ENCODE measurements at places on chromosomes 2 and 18.

DNA sequence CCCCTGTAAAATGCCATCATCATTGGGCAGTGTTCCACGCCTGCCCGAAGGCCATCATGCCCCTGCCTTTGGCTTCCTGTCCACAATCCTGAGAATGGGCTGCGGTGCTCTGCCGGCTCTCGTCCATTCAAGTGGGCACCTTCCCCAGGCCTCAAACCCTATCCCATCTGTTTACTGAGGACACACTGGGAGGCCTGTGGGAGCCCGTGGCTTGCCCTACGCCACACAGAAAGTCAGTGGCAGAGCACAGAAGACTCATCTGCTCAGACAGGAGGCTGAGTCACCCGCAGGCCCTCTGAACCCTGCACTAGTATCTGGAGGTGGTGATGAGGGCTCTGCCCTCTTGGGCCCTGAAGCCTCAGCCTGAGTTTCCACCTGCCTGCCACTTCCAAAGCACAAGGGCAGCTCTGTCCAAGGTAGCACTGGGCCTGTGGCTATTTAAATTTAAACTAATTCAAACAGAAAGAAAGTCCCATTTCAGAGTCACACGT is 19.1 kb upstream of the ANKRD53 start:
- DNase-seq: no peak

- DNase-seq: peak; percentile 71
Measured at GRCh38 chr2:43184339-43184895, 42.0 kb downstream of the ZFP36L2 start.

GRCh38 chr2:189504238-189504637 is 63.0 kb downstream of the WDR75 start:
- DNase-seq: no peak

DNA sequence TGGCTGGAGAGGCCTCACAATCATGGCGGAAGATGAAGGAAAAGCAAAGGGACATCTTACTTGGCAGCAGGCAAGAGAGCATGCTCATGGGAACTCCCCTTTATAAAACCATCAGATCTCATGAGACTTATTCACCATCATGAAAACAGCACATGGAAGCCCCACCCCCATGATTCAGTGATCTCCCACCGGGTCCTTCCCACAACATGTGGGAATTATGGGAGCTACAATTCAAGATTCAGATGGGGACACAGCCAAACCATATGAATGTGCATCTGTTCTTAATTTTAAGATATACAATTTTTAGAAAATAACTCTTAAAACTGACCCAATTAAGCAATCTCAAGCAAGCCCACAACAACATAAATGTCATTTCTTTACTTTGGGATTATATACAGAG is 12.6 kb downstream of the C18orf63 start:
- DNase-seq: peak; percentile 79

DNA sequence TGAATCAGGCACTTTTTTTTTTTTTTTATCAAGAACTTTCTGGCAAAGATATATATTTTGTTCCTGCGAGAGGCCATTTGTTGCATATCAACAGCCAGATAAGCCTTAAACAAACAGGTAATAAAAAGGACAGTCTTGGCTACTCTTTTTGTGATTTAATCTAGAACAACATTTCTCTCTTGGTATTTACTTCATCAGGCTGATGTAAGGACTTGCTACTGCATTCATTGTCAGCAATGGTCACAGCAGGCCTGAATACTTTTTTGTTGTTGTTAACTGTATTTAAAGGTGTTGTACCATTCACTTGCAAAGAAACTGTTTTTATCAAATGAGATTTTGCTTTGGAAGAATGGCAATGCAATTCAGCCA is 683.8 kb downstream of the IRS1 start:
- peak; percentile 30 for DNase-seq

- no peak for DNase-seq
Measured at GRCh38 chr2:173258701-173259100, 96.0 kb upstream of the CDCA7 start.

- DNase-seq: no peak
Measured at GRCh38 chr2:883260-883802, 67.3 kb upstream of the SNTG2 start.

DNA sequence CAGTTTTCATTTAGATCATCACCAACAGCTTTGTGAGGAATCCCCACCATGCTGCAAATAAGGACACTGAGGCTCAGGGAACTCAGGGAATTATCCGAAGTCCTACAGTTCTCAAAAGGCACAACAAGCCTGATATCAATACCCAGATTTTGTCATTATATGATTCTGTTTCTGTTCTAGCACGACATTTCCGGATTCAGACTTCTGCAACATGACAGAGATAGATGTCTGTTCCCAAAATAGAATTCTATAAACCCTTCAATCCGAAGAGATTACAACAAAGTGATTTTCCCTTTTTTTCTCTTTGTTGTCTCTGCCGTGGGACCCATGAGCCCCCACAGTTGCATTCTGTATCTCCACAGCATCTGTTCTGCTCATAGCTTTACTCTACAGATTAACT is 72.0 kb downstream of the DOCK10 start:
- no peak for DNase-seq

GRCh38 chr2:223598994-223599639 is 3.0 kb downstream of the SCG2 start:
- peak; percentile 90 for DNase-seq

DNA sequence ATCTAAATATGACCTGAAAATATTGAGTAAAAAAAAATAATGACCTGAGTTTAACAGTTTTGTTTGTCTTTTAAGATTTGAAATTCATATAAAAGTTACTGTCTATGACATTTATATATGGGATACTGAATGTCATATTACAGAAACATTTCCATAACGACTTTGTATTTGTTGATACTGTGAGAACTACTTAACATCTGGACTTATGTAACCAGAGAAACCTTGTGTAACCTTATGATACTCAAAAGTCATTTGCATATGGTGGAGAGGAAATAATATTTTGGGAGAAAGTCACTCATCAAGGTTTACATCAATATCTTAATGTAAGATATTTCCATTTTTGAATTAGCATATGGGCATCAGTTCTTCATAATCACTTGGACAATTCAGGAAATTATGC is 12.6 kb downstream of the MFSD6 start:
- DNase-seq: no peak

- no peak for DNase-seq
Measured at GRCh38 chr2:8168022-8168717, 513.7 kb upstream of the ID2 start.

DNA sequence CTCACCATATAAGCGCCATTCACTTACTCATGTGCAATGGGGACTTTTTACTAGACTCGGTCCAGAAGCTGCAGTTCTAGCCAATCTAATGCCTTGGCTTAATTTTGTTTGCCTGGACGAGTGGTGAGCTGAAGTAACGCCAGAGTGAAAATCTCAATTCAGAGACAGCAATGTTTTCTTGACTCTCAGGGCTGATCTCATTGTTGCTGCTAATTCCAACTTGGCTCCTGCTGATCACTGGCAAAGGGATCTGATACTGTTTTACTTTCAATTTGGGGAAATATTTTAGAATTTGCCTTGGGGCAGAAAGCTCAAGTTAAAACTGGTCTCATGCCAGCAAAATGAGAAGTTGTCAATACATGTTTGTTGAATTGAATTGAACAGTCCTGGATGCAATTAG is 906.6 kb upstream of the CDH2 start:
- no peak for DNase-seq

DNA sequence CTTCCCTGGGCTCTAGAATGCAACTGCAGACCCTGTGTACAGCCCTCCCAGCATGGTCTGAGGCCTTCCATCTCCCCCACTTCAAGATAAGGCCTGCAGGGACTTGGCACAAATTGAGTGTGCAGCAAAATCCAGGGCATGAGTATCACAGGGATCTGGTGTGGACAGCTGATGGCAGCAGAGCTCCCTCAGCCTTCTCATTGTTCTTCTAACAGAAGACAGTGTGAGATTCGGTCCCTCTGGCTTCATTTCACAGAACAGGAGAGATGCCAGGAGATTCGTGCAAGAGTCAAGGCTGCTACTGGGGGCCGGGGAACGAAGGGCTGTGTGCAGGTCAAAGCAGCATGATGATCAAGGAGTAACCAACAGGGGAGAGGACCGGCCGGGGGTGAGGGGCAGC is 85.8 kb downstream of the UXS1 start:
- DNase-seq: peak; percentile 17

- no peak for DNase-seq
Measured at GRCh38 chr18:2963048-2963447, 49.9 kb downstream of the LPIN2 start.

- no peak for DNase-seq
Measured at GRCh38 chr2:111094691-111095090, 26.0 kb upstream of the BCL2L11 start.

DNA sequence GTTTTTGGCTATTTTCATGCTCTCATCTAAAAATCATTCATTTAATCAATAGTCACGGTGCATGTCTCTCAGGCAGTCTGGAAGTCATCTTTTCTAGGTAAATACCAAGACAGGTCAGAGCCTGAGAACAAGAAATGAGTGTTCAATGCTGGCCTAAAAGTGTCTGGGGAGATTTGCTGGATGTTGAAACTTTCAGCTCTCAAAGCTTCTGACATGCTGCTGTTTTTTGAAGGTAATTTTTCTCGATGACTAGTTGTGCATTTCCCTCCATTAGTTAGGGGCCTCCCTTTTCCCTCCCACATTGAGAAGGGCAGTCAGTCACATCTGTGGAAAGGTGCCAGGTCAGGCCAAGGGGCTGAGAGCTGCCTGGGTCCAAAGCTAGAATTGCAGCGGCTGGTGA is 115.6 kb downstream of the LPIN1 start:
- DNase-seq: no peak

DNA sequence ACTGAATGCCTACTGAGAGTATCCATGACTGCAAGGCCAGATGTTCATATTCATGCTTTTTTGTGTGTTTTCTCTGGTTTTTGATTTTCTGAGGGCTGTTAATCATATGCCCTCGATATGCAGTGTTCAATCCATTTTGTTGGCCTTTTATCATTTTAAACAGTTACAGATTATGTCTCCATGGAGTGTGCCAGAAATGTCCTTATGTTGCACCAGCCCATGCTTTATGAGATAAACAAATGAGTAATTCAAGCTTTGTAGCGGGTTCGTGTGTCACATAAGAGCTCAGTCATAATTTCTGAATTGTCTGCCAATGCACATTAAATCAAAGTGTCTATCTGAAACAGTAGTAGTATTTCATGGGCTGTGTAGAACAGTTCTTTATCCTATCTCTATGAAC is 583.0 kb downstream of the THSD7B start:
- DNase-seq: peak; percentile 26

DNA sequence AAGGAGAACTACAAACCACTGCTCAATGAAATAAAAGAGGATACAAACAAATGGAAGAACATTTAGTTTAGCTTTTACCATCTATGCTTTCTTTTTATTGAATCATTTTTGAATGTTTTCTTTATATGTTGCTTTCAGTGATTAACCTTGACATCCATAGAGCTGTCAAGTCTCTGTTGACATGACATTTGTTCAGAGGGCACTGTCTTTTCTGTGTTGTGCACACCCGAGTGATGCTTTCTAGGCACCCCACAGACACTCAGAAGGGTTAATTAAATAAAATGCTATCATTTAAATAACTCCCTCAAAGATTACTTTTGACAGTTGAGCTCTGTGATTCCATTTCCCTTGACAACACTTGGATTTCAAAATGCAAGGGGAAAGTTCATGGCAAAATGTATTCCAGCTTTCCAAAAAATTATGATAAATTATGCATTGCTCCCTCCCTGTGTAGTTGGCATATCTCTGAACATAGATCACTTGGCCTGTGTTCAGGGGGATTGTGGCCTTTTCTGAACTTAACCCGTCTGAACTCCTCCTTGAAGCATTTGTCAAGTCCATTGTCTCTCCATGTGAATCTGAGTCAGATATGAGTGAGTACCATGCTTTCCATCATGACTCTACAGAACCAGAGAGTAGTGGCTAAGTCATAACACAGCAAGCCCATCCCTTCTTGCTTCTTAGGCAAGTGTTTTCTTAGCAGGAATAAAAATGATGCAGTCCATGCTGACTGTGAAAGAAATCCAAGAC is 372.6 kb downstream of the RPRM start:
- DNase-seq: no peak

DNA sequence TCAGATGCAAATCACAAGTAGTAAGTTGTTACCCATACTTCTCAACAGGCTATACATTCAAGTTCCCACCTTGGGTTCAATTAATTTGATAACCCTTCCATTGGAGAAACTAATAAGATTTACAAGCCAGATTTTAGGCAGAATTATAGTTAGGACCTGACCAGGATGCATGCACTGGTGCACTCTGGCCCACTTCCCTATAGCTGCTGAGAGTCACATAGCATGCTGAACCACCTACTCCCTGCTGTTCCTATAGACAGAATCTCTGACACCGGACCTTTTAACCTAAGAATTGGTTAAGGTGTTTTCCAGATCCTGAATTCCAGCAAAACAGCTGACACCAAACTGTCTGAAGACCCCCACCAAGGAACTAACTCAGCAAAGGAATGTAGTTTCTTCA is 26.2 kb downstream of the FAM210A start:
- DNase-seq: no peak
